ENCODE measurements at places on chromosomes 6 and 20. TPM values are rescaled to one million over a fixed set of nuclear protein-coding genes. Genes with fewer than 3 reads are reported as not detected.

DNA sequence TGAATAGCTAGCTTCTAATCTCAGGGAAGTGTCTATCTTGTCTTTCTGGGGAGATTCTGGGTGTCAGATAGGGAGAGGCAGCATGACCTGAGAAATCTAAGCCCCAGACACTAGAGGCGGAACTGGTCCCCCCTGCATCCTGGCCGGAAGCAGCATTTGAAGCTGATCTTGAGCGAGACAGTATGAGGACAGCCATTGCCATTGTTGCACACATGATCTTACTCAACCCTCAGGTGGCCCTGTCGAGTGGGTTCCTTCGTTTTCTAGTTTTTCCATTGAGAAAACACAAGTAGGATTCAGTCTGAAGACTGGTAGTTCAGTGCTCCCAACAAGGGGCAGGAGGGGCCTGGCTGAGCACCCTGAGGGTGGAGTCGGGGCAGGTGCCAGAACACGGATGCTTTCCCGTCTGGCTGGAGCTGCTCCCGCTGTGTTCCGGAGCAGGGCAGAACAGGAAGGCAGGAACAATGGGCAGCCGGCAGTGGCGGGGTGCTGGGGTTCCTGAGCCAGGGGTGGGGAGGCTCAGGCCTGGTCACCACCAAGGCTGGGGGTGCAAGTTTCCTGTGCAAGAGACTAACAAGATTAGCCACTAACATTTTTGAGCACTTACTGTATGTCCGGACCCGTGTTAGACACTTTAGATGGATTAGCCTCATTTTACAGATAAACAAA, 7.9 kb upstream of the SDCBP2 start:
- H3K27ac ChIP-seq, result peak overlapping the region; percentile 39
- peak; percentile 90 for DNase-seq
- peaks cover 15% of the 10 kb centered on the region for H3K4me1 ChIP-seq
- no peaks in the 10 kb centered on the region for H3K27me3 ChIP-seq

The BPIFB4 gene
- not detected for total RNA-seq

DNA sequence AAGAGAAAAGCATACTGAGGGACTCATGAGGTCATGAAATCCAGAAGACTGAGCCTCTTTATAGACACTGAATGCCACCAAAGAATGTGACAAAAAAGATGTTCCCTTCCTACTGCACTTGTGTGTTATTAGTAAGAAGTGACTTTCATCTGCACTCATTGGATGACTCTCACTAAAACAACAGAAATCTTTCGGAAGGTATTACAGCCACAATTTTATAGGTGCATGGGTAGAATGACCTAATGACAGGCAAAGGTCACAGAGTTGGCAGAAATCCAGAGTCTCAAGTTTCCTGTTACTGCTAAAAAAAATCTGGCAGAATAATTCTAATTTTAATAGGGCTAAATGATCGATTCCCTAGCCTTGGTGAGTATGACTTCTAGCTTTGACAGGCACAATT, 13.3 kb downstream of the PKHD1 start:
- H3K36me3 ChIP-seq, result no peaks in the 10 kb centered on the region
- DNase-seq, result no peak
- H3K27me3 ChIP-seq, result no peaks in the 10 kb centered on the region
- H3K4me1 ChIP-seq, result peaks cover 23% of the 10 kb centered on the region
- H3K27ac ChIP-seq, result no peak overlapping the region
- no peak overlapping the region for H3K4me3 ChIP-seq

- no peaks in the 10 kb centered on the region for H3K4me1 ChIP-seq
- no peaks in the 10 kb centered on the region for H3K36me3 ChIP-seq
- no peak for DNase-seq
Observed at GRCh38 chr20:40811660-40812414, 122.8 kb upstream of the MAFB start.

- DNase-seq, result no peak
- H3K36me3 ChIP-seq, result no peaks in the 10 kb centered on the region
- H3K4me3 ChIP-seq, result no peak overlapping the region
Observed at GRCh38 chr6:141988954-141989705, 143.6 kb upstream of the GJE1 start.

DNA sequence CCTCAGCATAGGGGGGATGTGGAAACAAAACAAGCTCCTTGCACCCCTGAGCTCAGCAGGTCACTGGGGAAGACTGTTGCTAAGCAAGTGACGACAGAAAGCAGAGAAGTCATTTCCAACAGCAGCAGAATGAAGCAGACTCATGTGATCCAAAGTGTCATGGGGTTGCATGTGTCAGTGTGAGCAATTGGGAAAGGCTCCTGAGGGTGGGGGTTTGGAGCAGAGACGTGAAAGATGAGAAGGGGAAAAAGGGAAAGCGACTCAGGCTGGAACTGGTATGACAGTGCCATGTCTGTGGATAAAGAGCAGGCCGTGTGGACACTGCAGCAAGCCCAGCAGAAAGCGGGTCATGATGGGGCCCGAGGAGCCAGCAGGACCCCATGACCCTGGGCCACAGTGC, 363.9 kb downstream of the PREX1 start:
- DNase-seq, result no peak
- H3K4me1 ChIP-seq, result no peaks in the 10 kb centered on the region
- H3K4me3 ChIP-seq, result no peak overlapping the region

- DNase-seq, result no peak
- no peak overlapping the region for H3K4me3 ChIP-seq
- no peaks in the 10 kb centered on the region for H3K36me3 ChIP-seq
- H3K27ac ChIP-seq, result no peak overlapping the region
- no peaks in the 10 kb centered on the region for H3K4me1 ChIP-seq
Observed at GRCh38 chr6:44356487-44356886, 14.0 kb downstream of the SPATS1 start.
